ENCODE measurements at places on chromosomes 2 and 18.

DNA sequence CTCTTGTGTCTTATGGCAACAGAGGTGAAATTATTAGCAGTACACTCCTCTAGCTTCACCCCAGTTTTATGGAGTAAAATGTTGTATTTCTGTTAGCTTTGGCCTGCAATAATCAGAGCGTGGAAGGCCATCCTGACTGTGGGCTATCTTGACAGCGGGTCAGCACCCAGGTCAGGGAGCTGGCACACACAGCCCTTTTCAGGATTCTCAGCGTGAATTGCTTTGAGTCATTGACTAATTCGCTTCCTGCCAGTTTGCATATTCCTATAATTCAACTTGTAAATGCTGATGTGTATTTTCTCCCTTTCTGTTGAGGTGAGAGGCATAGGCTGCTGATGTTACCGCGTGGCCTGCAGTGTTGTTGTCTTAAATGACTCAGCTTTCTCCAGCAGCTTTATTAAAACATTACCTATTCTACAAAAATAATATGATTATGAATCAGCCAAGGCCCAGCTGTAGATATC, 109.6 kb upstream of the EML6 start:
- DNase-seq, result no peak

DNA sequence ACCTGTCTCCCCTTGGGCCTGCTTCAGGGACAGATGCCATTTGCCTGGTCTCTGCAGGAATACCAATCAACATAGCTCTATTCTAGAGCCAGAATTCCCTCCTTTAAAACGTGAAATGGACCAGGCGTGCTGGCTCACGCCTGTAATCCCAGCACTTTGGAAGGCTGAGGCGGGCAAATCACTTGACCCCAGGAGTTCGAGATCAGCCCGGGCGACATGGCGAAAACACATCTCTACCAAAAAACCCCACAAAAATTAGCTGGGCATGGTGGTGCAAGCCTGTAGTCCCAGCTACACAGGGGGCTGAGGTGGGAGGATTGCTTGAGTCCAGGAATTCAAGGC, 127.0 kb downstream of the PLEKHM3 start:
- DNase-seq, result no peak

DNA sequence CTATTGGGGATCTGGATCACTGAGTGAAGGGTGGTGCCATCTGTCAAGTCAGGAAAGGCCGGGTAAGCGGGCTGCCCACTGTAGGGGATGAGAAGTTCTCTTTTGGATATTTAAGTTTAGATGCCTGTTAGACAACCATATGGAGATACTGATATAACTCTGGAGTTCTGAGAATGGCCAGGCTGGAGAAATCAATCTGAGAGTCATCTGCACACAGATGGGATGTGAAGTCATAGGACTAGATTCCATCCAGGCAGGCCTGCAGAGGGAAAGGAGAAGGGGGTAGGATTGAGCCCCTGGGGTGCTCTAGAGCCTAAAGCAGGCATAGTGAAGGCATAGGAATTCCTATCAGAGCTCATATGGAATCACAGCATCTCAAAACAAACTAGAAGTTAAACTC, 30.1 kb downstream of the SPRED2 start:
- no peak for DNase-seq

- DNase-seq, result no peak
These were observed 49.2 kb downstream of the CLASP1 start for GRCh38 chr2:121599963-121600651.

GRCh38 chr2:3705782-3706181, 2.4 kb downstream of the DCDC2C start:
- no peak for DNase-seq

- no peak for DNase-seq
These were observed 487.5 kb downstream of the DLGAP1 start for GRCh38 chr18:3967359-3968180.

- DNase-seq, result peak; percentile 89
These were observed 74.2 kb downstream of the HS1BP3 start for GRCh38 chr2:20576598-20577115.

DNA sequence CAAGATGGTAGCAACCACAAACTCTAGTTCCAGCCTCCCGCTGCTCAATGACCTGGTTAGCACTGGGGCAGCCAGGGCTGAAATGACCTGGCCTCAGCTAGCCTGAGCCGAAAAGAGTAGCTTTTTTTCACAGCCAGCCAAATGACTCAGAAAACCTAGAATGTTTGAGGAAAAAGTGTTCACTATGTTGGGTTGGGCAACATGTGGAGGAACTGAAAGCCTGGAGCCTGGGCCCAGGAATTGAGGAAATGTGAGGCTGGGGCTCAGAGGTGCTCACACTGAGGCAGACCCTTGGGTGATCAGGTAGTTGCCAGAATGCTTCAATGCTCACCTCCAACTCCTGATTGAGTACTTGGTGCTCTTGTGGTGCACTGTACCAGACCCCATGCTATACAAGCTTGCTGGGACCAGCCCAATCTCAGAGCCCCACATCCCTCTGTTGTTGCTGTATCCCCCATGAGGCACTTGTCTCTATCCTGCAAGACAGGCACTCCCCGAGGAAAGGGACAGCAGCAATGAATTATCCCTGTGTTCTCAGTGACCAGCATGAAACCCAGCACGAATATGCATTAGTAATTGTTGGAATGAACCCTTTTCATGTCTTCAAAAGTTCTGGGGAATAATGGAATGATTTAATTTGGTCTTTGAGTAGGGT, 116.2 kb downstream of the USP34 start:
- peak; percentile 40 for DNase-seq

GRCh38 chr2:47801118-47801517, 18.2 kb downstream of the MSH6 start:
- DNase-seq, result no peak

DNA sequence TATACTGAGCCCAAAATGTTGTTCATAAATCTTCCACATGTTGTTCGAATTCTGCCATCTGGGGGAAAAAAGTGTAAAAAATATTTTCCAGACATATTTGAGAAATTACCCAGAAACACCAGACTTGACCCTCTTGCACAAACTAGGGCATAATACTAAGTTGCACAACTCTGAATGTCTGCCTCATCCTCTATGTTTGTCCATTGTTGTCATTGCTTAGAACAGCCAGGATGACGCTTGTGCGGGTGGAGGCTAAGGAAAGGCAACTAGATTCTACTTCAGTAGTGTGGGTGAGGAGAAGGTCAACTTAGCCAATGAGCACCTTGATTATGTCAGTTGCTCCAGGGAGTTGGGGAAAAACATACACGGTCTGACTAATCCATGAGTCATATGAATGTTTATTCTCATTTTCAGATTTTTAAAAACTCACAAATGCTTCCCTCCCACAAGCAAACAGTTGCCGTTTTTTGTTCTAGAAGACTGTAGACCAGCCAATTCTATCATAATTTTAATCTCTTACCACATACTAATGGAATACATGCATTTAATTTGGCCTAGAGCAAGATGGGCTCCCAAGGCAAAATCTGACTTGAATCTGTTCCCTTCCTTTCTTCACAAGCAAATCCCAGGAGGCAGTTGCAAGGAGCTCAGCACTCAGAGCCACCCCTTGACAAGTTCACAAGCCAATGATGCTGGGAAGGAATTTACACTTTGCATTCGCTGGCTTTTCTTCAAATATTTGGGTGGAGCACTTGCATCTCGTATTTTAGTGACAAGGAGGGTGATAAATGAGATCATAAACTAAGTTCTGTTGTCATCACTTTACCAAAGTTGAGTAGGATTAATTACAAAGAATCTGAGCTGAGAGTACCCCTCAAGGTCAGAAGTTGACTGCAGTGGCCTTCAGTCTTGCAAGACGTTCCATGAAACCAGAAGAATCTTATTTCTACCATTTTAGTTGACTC, 163.2 kb upstream of the TWIST2 start:
- DNase-seq, result peak; percentile 73
